ENCODE measurements at places on chromosomes 4 and X.

DNA sequence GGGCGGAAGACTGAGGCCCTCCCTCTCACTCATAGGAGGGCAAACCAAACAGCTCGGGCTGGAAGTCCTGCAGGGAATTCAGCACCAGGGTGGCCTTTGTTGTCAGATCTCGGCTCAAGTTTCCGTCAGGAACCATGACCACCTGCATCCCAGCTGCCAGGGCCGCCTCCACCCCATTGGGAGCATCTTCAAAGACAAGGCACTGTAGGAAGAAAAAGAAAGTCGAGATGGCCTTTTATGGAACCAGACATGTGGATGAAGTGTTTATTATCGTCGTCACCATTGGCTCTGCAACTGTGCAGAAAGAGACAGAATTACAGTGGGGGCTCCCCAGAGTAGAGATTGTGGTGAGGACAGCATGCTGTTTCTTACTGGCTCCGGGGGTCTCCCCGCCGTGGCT lies 97.2 kb upstream of the STS start:
- no peak for DNase-seq

DNA sequence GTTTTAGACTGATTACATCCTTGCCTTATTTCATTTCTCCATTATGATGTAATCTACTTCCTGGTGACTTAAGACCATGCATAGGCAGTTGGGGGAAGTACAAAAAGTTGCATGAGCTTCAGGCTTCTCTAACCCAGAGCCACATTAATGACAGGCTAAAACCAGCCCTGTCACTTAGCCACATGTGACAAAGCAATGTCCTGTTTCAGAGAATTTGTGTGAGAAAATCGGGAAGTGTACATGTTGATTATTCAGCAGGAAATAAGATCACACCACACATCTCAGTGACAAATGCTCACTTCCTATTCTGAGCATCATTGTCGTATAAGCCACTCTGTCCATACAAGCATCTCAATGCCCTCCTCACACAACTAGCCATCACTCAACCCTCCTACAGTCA lies 98.5 kb upstream of the MAGEB16 start:
- DNase-seq, result peak; percentile 51

DNA sequence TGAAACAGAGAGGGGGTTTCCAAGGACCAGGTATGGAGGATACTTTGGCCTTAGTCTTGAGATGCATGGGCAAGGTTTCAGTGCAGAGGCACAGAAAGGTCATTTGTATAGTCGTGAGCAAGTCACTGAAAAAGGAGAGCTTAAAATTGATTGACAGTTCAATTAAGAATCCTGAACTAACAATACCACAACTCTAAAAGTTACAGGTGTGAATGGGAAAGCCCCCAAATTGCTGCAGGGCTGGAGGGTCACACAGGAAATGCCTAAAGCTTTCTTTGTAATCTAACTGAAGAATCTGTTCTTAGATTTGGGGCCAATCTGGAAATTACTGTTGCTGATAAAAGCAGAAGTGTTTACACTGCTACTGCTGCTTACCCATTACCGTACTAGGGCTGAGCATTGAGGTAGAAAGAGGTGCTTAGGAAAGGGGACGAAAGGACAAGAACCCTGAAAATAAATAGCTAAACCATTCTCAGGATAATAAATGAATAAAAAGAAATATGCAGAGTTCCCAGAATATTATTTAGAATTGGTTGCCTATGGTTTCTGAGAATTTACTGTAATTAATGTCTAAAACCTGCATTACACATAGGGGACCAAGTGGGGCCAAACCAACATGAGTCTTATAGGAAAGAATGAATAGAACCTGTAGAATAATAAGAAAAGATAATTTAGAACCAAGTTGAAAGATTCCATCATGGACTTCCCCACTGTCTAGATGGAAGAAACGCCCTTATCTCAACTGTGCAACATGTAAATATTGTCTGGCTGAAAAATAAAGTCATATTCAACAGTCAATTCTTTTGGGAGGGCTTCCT lies 91.9 kb upstream of the PPP1R2C start:
- no peak for DNase-seq

DNA sequence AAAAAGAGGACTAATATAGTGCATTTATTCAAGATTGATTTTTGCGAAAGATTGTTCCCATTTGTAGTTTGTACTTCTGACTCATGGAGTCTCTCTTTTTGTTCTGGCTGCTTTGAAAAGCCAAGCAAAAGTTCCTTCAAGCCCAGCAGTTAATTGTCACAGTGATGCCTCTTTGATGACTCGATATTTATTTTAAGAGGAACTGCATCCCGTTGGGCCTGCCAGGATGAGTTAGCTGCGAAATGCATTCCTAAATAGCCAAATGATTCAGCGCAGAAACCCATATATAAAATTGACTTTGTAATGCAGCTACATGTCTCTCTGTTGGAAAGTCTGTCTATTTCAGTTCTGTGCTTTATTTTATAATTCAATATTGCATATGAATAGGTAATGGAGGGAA lies 295.1 kb downstream of the GBA3 start:
- no peak for DNase-seq

DNA sequence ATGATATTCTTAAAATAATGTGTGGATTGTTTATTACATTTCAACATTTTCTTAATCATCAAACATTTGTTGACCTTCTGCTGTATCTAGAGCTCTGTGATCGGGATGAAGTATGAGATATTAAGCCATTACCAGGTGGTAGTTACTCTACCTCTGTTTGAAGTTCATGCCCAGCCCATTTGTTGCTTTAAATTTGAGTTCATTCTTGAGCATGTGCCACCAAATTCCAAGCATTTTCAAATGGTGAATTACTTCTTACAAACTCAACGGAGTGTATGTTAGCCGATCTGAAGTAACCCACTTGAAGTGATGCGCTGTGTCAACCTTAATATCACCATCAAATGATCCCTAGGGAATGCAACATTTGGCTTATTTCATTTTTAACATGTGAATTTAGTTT lies 7.3 kb upstream of the DTHD1 start:
- DNase-seq, result no peak

DNA sequence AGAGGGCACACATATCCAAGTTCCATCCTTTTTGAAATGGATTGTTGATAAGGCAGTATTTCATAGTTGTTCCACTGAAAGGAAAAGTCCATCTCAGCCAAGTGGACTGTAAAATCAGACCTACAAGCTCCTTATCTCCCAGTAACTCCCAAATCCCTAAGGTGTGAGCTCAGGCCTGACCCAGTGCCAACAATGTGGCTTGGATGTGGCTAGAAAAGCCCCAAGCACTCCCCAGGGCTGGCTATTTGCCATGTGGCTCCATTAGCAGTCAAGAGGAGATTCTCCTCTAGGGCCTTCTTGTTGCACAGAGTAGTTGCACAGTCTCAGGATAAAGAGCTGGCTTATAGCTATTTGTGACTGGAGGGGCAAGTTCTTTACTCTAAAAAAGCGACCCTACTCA lies 25.0 kb upstream of the DGKK start:
- DNase-seq, result no peak

DNA sequence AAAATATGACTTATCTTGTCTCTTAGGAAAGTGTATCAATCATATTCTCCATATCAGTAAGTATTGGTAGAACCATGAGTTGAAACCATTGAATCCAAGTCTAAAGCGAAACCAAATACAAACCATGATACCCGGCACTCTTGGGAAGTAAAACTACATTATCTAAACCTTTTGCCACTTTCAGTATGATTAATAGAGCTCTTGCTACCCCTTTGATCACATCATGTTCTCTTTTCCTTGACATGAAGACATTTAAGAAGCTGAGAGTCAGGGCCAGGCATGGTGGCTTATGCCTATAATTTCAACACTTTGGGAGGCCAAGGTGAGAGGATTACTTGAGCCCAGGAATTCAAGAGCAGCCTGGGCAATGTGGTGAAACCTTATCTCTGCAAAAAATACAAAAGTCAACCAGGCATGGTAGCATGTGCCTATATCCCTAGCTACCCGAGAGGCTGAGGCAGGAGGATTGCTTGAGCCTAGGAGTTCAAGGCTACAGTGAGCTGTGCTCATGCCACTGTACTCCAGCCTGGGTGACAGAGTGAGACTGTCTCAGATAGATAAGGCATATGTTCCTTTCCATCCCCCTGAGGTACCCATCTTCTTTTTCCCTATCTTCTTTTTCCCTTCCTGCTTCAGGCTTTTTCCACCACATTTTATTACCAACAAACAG lies 45.4 kb downstream of the CEP135 start:
- DNase-seq, result no peak

GRCh38 chr4:186924723-186925122 lies 201.1 kb upstream of the FAT1 start:
- no peak for DNase-seq

GRCh38 chr4:147938496-147938895 lies 206.6 kb downstream of the ARHGAP10 start:
- no peak for DNase-seq

DNA sequence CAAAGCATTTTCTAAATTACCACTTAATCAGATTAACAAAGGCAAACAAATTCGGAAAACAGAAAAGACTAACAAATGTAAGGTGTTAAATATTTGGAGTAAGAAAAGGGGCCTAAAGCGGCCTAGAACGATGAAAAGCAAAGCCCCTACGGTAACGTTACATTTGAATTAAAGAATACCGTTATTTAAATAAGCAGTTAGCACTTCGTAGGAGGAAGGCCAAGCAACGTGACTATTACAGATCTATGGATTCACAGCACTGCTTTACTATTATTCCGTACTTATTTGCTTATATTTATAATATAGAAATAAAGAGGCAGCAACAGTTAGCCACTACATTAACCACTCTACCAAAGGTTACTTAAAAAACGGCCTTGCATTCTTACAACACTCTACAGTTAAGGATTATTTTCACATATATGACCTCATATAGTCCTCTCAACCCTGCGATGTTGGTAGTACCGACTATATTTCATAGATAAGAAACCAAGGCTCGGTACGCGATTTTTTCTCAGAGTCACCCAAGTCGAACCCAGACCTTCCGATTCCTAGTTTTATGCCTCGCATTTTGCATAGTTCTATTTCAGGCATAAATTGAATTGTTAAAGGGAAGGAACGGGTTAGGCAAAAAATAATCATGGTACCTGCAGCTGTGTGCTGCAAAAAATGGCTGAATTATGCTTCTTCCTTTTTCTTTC lies 2.9 kb downstream of the KLHL15 start:
- DNase-seq, result peak; percentile 59

DNA sequence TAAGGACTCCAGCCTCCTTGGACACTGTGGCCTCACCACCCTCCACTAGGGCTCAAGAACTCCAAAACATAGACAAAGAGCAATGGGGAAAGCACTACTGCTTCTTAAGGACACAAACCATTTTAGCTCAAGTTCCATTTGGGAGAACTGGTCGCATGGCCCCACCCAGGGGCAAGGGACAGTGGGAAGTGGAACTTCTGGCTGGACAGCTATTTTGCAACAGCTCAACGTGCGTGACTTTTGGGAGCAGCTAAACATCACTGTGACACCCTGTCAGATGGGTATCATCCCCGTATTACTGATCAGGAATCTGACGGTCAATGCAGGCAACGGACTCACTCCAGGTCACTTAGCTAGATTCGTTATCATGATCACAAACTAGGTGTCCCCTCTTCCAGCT lies 9.0 kb upstream of the GLOD5 start:
- no peak for DNase-seq

GRCh38 chrX:45771560-45772340 lies 571.1 kb upstream of the DIPK2B start:
- peak; percentile 60 for DNase-seq

- DNase-seq, result no peak
Measured at GRCh38 chr4:184255871-184256642, 38.4 kb upstream of the ENPP6 start.

DNA sequence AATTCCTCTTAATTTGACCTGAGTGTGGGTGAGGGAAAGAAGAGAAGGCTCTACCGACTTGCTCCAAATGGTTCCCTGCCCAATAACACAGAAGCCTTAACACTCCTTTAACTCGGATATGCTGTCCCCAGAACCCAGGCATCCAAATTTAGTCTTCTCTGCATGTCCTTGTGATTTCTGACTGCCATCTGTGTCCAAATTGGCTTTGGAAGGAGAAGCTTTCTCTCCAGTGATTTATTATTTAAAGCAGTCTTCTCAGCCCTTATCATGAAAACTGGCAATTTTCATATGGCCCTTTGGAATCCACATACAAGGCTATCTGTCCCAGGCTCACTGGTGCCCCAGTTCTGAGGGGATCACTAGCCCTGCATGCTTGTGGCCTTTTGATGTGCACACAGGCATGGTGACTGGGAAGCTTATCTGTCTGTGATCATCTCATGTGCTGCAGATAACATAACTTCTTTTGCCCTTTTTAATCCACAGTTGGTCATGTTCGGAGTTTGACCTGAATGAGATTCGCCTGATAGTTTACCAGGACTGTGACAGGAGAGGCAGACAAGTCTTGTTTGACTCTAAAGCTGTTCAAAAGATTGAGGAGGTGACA lies 56.7 kb downstream of the FNIP2 start:
- no peak for DNase-seq

GRCh38 chr4:132513491-132513890 lies 635.6 kb upstream of the PCDH10 start:
- no peak for DNase-seq

GRCh38 chr4:6162885-6163284 lies 37.5 kb downstream of the JAKMIP1 start:
- no peak for DNase-seq

GRCh38 chr4:145812919-145813318 lies 125.7 kb downstream of the ZNF827 start:
- DNase-seq, result no peak

DNA sequence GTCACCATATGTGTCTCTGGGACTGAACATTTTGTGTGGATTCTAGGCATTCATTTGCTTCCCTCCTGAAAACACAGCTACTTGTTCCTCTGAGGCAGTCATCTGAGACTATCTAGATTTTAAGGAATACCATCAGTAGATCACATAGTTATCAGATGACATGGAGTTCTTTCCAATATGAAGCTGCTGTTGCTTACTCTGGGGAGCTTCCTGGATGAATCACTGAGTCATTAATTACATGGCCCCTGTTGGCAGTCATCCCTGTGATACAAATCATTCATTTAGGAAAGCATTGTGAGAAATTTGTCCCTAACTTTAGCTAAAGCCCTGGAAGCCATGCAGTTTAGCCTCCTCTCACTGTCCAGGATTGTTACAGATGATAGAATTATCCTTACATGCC lies 98.2 kb upstream of the ARSJ start:
- DNase-seq, result no peak

DNA sequence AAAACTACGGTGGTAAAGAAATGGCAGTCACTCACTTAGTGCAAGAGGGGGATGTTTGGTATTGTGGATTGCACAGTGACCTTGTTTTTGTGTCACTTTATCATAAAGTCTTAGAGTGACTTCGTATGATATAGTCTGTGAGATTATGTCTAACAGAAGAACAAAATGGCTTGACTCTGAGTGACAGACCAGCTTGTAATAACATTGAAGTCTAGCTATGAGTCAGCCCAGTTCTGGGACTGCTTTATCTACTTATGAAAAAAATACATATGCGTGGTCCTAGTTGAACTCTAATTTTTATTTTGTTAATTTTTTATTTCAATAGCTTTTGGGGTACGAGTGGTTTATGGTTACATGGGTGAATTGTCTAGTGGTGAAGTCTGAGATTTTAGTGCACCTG lies 20.0 kb downstream of the DCLK2 start:
- no peak for DNase-seq
